Activated CD4-positive, alpha-beta T cell treated with anti-CD3 and anti-CD28 coated beads for 24 hours (primary cell): ENCODE measurements at places on chromosomes 1 and 21.
A peak's percentile ranks its signal among the peaks of the same experiment; 100 is the strongest.

- DNase-seq: peak; percentile 43
Observed at GRCh38 chr1:78617615-78618026, 2.6 kb upstream of the IFI44L start.

DNA sequence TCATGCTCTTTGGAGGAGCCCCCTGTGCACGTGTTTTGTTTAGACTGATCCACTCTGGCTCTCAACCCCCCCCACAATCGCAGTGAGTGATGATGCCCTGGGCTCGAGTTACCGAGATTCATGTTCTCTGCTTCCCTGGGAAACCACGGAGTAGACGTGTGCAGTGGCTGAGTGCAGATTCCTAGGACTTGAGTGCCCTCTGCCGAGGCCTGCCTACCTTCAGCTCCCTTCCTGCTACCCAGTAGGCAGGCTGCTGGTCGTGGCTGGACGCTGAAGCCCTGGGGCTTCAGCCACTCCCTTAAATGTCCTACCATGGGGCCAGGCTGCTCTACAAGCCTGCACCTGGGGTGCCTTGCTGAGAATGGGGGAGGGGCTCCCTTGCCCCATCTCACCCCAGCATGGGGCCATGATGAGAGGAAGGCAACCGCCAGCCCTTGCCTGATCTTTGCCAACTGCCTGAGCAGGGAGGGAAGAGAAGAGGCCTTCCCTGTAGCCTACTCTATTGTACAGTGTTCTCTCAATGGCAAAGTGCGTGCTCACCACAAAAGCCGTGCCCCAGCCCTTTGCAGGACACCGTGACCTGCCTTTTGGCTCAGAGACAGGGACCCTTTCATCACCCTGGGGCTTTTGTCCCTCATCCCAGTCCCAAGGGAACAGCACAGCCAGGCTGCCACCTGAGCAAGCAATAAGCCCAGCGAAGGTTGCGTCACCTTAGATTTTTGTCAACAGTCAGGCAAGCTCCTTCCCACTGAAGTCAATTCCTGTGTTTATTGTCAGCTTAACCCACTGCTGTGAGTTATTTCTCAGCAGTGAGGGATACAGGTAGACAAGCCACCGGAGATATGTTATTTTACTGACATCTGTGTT is 4.1 kb upstream of the GRIK3 start:
- DNase-seq: no peak

DNA sequence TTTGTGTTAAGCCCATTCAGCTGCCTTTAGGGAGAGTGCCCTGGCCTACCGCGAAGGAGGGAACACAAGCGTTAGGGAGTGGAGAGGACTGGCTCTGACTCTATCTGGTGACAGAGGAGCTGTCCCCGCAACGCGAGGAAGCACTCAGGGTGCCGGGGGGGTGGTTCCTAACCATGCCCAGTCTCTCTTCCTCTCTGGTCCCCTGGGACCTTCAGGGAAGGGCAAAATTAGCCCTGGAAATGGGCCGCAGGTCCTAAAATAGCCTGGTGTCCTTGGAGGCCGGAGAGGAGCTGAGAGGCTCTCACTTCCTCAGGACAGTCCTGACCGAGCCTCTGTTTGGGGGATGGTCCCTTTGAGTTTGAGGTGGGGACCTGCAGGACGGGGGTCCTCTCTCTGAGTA is 5.8 kb downstream of the SLC45A1 start:
- no peak for DNase-seq

GRCh38 chr1:64934115-64934877 is 32.1 kb downstream of the JAK1 start:
- DNase-seq: no peak

DNA sequence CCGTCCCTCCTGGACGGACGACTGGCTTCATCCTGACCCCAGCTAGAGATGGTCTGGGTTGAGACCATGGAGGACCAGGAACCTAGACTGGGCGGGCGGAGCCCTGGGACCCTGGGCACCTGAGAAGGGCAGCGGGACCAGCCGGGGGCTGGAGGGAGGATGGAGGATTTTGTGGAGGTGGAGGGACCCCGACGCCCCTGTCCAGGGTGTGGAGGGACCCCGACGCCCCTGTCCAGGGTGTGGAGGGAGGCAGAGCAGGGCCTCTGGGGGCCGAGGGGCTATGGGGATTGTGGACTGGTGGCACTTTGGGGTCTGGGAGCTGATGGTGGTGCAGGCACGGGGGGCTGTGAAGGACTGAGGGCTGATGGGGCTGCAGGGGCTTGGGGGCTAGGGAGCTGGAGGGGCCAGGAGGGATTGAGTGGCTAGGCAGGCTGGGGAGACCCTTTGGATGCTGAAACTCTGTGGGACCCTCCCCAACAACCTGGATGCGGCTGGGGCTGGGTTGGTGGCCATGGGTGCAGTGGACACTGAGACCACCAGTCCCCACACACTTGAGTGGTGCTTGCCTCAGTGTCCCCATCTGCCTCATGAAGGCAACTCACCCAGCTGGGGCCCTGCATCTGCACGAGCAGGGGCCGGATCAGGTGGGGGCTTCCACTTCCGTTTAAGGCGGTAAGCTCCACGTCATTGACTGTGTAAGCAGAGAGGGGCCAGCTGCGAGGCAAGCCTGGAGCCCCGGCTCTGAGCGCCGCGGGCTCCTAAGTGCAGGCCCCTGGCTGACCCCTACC is 7.4 kb downstream of the GJC2 start:
- no peak for DNase-seq

DNA sequence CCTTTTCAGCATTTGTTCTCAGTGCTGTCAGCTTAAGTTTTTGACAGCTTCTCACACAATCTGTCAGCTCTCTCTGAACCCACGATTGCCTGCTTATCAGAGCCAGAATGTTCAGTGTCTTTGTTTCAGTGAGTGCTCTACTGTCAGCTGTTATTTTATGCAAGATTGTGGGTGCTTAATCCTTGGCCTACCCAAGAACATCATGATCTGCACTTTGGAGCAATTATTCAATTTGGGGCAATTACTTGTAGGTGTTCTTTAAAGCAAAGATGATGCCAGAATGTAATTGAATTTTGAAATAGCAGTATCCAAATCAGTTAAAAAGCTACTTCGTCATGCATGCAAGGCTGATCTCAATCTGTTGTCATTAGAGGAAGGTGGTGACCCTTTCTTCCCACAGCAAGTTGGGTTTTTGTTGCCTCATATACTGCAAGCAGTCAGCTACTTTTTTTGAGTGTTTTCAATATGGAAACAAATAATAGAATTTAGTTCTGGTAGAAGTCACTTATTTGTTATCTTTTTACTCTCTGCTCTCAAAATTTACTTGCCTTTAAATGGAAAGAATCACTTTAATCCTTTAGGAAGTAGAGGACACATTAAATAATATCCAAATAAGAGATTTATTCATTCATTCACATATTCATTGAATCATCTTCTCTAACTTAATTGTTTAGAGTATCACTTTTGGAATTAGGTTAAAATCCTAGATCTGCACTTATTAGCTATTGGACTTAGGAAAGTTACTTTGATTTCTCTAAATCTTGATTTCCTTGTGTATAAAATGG is 253.5 kb upstream of the CACYBP start:
- DNase-seq: no peak

DNA sequence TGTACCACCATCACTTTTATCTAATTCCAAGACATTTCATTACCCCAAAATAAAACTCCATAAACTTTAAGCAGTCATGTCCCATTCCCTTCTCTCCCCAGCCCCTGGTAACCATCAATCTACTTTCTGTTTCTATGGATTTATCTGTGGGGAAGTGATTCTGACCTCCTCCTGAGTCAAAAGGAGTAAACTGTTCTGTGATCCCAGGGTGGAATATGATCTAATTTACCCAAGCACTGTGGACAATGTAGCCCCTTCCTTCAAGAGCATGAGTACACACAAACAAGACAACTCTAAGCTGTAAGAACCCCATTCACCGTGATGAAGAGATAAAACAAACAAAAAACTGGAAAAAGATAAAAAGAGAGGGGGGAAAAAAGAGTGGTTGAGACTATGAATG is 77.9 kb downstream of the PLPP3 start:
- DNase-seq: no peak

DNA sequence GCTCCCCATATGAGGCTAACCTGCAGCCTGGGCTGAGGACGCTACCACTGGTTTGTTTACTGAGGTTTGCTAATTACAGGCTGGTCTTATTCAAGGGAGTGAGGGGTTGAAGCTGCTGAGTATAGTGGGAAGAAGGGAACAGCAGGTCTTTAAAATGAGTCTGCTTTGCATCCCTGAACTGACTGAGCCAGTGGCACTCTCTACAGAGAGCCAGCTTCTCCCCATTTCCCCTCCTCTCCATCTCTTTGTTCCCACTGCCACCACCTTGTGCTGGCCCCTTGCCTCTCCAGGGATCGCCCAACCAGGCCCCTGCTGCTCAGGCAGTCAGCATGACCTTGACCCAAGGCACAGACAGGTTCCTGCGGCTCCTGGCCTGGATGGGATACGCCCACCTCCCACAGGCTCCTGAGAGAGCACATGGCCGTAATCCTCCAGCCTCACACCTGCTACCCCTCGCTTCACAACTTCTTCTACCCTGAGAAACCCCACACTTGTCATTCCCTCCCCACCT is 45.0 kb downstream of the IER5 start:
- DNase-seq: no peak

- DNase-seq: no peak
Observed at GRCh38 chr1:234866007-234866866, 256.3 kb upstream of the IRF2BP2 start.

DNA sequence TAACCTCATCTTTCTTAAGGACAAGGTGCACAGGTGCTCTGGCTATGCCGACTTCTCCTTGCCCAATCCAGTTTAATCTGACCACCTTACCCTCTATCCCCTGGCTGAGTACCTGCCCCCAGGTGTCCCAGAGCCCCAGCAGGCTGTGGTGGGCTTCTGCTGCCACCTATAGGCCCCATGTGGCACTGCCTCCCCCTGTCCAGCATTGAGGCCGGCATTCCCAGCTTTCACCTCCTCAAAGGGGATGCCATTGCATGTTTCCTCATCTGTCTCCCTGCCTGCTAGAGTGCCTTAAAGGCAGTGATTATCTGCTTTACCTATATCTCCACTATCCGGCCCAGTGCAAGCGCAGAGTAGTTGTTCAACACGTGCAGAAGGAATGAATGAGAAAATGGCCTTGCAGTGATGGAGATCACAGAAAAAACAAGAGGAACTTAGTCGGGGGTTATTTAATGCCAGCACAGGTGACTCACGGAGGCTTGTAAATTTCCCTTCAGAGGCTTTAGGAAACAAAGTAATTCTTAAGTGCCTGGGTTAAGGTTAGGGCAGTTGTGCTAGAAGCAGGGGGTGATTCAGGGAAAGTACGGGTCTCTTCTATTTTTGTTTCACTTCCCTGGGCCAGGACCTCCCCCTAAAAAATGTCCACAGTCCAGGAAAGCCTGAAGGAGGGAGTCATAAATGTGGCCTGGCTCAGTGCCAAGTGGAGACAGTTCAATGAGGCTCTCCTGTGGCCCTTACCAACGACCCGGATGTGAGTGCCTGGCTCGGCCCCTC is 131.8 kb upstream of the NGF start:
- no peak for DNase-seq
